Prostate gland (tissue), 2 donors: ENCODE measurements at places on chromosomes 3 and 15. TPM values are rescaled to one million over a fixed set of nuclear protein-coding genes. Genes with fewer than 3 reads are reported as not detected.

SLC22A13 gene
- not detected for total RNA-seq

SEMA3G gene
- 7.6 TPM for total RNA-seq

RPN1 gene
- 291 TPM for total RNA-seq

MYLK gene
- total RNA-seq: 345 TPM

DMXL2 gene
- 35.3 TPM for total RNA-seq
